T-cell (primary cell): ENCODE measurements at places on chromosomes 1 and 21.

- DNase-seq: no peak
Observed at GRCh38 chr1:63281753-63282152, 40.6 kb upstream of the FOXD3 start.

- DNase-seq: no peak
Observed at GRCh38 chr1:26027716-26028489, 6.3 kb downstream of the EXTL1 start.

GRCh38 chr1:30029677-30030076 is 693.7 kb downstream of the MATN1 start:
- no peak for DNase-seq

DNA sequence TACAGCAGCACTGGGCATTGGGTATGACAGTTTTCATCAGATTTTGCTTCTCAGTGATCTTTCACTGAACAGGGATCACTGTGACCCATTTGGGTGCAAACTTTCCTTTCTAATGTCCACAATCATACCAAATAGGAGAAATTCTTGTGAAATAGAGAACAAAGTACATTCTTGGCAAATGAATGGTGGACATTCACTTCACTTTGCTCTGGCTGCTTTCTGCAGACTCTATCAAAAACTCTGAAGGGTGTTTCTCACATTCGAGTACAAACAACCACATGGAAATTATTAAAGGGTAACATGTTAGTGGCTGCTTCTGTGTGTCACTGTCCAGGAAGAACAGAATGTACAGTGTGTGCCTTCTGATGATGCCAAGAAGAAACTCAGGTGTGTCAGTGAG is 61.9 kb upstream of the ADAM30 start:
- DNase-seq: no peak

- DNase-seq: no peak
Observed at GRCh38 chr1:174032671-174033222, 10.6 kb upstream of the RC3H1 start.

GRCh38 chr21:40985370-40985769 is 138.4 kb upstream of the DSCAM start:
- DNase-seq: no peak

- no peak for DNase-seq
Observed at GRCh38 chr1:38881487-38881886, at the start of gene GJA9. GJA9 (minus strand) TSS chr1:38881587; CDS start chr1:38876098, 5,489 bp downstream.

GRCh38 chr1:153849487-153850185 is 73.1 kb downstream of the GATAD2B start:
- no peak for DNase-seq

DNA sequence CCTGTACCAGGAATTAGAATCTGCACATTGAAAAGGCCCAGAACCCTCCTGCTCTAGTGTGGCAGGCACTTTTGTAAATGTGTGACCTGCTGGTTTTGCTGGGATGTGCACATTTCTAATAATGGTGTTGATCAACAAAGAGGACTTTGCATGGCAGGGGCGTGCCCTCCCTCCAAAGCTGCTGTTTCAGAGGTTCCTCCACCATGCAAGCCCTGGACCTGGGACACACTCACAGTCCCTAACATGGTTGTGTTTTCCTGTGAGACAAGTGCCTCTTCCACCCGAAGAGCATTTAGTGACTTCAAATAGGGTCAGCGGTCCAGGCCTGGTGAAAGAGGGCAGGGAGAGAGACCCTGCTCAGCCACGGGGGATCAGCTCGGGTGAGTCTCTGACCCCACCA is 28.1 kb downstream of the TENT5C start:
- no peak for DNase-seq

- DNase-seq: no peak
Observed at GRCh38 chr1:100543640-100544039, 5.7 kb downstream of the GPR88 start.

DNA sequence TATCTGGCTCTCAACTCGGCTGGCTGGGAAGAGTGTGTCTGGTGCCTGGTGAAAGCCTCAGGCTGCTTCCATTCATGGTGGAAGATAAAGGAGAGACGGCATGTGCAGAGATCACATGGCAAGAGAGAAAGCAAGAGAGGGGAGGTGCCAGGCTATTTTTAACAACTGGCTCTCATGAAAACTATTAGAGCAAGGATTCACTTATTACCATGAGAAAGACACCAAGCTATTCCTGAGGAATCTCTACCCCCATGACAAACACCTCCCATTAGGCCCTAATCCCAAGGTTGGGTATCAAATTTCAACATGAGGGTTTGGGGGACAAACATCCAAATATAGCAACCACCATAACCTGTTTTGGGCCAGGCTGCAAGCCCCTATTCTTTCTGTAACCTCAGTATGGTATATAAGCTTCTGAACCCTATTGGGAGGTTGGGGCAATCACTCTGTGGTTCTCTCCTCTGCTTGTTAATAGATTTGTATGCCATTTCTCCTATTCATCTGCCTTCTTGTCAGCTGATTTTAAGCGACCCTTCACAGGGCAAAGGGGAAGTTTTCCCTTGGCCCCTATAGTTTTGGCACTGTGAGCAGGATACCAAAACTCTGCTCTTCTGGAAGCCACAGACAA is 179.0 kb upstream of the TNR start:
- no peak for DNase-seq

DNA sequence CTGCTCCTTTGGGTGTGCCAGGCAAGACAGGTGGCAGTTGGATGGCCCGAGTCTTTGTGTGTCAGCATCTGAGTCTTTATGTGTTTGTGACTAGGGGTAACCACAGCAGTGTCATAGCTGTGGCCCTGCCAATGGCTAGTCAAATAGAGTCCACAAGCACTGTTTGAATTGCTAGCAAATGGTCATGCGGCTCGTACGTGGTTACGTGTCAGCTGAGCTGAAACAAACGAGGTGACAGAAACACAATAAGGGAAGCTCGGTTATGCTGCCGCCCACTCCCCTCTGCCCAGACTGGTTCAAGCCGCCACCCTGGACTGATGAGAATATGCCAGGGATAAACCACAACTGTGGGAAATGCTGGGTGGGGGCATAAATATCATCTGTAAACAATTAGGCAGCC is 174.3 kb upstream of the LMO4 start:
- DNase-seq: no peak

DNA sequence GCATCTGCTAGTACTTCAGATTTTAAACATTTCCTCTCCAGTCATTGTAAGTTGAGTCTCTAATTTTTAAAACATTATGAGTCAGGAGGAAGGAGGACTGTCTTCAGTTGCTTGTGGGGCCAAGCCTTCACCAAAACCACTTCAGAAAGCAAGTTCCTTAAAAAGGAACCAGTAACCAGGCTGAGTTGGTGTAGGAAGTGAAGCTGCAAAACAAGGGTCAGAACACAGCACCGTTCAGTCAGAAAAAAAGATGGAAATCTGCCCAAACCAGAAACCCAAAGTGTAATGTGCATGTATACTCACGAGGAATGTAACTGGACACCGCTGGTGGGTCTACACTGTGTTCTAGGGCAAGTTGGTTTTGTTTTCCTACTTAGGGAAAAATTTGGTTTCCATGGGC is 402.1 kb downstream of the SETD4 start:
- no peak for DNase-seq

GRCh38 chr1:233719655-233720341 is 105.9 kb downstream of the KCNK1 start:
- no peak for DNase-seq

DNA sequence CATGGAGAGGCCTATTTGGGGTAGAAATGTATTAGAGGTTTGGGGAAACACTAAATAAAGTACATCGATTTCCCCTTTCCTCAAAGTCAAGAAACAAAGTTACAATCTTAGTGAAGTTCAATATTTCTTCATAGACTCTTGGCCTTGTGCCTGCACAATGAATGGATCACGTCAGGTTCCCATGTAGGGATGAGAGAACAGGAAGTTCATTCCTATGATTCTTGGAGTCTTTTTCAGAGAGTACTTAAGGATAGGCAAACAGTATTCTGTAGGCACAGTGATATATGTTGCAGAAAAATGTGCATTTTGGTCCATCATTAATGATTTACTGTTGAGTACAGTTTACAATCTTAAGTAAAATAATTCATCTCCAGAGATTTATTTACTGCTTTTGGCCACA is 275.5 kb downstream of the RGS7 start:
- no peak for DNase-seq

DNA sequence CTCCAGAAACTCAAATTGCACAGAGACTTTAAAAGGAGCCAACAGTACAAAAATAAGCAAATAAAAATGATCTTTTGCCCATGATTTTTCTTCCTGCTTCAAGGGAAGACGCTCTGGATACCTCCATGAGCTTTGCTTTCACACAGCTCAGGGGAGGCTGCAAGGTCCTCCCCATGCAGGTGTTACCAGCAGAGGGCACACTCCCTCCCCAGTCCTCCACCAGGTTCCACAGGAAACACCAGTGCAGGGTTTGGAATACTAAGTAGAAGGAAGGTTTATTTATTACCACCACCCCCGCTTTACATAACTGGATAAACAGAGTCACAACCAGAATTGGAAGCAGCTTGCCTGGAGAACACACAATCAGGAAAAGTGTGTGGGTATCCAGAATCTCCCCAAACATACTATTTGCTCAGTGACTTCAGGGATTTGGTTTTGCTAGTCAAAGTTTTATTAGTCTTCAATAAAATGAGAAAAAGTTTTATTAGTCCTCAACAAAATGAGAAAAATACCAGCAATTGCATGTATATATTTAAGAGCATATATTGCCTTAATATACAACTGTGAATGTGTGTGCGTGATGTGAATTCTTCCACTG is 37.3 kb downstream of the HSD3B1 start:
- DNase-seq: no peak

DNA sequence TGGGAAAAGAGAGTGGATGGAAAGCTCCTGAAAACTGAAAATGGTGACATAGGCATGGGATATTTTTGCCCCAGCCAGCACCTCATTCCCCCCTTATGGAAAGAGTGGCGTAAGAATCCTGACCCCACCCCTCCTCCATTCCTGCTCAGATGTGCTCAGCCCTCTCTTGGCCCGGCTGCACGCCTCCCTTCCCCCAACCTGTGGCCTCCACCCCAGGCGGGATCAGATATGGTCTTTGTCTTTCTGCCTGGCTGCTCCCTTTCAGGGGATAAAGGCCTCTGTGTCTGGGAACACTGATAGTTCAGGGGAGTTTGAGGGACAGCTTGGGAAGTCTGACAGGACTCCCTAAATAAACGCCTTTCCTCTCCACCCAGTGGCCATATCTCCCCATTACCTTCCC is 49.8 kb downstream of the KIRREL1 start:
- no peak for DNase-seq

DNA sequence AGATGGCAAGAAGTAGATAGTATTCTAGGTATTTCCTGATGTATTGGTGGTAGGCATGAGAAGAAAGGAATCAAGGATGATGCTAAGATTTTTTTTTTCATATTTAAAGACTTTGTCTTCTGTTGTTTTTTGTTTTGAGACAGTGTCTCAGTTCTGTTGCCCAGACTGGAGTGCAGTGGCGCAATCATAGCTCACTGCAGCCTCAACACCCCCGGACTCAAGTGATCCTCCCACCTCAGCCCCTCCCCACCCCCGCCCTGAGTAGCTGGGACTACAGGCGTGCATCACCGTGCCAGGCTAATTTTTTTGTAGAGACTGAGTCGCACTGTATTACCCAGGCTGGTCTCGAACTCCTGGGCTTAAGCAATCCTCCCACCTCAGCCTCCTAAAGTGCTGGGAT is 2.8 kb upstream of the CAPZB start:
- DNase-seq: no peak

- DNase-seq: no peak
Observed at GRCh38 chr21:15282665-15283064, 217.9 kb upstream of the NRIP1 start.
